ENCODE measurements at places on chromosomes 6 and 20. TPM values are rescaled to one million over a fixed set of nuclear protein-coding genes. Genes with fewer than 3 reads are reported as not detected.

SYCP2L gene
- 0.99 TPM for total RNA-seq

DNA sequence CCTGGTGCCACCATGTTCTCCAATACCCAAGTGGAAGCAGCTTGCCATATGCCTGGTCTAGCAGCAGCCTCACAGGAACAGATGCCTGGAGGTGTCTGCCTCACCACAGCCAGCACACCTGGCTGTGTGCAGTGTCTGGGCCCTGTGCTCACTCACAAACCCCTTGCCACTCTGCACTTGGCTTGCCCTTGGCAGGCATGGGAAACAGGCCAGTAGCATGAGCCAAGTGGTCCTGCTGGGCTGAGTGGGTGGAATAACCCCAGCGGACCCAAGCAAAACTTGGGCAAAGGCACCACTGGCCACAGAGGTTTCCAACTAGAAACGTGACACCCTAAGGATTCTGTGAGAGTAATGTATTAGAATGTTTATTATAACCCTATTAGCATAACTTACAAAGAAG lies 600.5 kb upstream of the GJE1 start:
- no peak overlapping the region for H3K4me3 ChIP-seq
- no peaks in the 10 kb centered on the region for H3K27me3 ChIP-seq
- no peaks in the 10 kb centered on the region for H3K4me1 ChIP-seq
- H3K36me3 ChIP-seq = no peaks in the 10 kb centered on the region
- DNase-seq = no peak

- no peak overlapping the region for H3K4me3 ChIP-seq
- no peak overlapping the region for H3K27ac ChIP-seq
- H3K36me3 ChIP-seq = no peaks in the 10 kb centered on the region
These were observed 8.7 kb downstream of the CDS2 start for GRCh38 chr20:5135363-5136012.

CFB gene
- 17.0 TPM for total RNA-seq

GRCh38 chr6:31710523-31711219 lies 4.0 kb downstream of the LY6G6F start:
- H3K4me3 ChIP-seq = no peak overlapping the region
- no peaks in the 10 kb centered on the region for H3K36me3 ChIP-seq
- H3K27ac ChIP-seq = no peak overlapping the region
- H3K27me3 ChIP-seq = no peaks in the 10 kb centered on the region
- H3K4me1 ChIP-seq = peaks cover 47% of the 10 kb centered on the region
- DNase-seq = no peak

- no peaks in the 10 kb centered on the region for H3K27me3 ChIP-seq
- no peak for DNase-seq
- H3K4me3 ChIP-seq = no peak overlapping the region
- H3K36me3 ChIP-seq = no peaks in the 10 kb centered on the region
- H3K4me1 ChIP-seq = no peaks in the 10 kb centered on the region
These were observed 40.4 kb upstream of the ARG1 start for GRCh38 chr6:131532580-131533039.

DNA sequence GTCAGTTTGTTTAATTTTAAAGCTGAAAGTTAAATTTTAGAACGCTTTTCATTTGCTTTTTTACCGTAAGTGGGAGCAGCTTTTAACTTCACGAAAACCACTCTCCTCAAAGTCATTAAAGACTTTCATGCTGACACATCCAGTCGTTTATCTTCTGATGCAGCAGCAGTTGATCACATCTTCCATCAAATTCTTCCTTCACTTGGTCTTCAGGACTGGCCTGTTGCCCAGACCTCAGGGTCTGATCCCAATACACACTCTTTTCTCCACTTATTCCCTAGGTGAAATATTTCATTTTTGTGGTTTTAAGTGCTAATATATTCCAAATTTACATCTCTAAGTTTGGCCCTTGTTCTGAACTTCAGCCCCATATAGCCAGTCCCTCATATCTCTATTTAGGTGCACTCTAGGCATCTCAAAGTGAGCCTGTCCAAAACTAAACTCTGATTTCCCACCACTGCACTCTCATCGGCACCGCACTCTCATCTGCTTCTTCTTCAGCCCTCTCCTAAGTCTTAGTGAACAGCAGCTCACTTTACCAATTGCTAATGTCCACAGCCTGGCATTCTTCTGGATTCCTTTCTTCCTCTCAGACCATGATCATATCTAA lies 20.4 kb downstream of the AFDN start:
- H3K36me3 ChIP-seq = no peaks in the 10 kb centered on the region
- H3K27me3 ChIP-seq = no peaks in the 10 kb centered on the region
- no peak for DNase-seq
- H3K27ac ChIP-seq = no peak overlapping the region

PGK2 gene
- total RNA-seq = not detected

POU5F1 gene
- 0.80 TPM for total RNA-seq

DNA sequence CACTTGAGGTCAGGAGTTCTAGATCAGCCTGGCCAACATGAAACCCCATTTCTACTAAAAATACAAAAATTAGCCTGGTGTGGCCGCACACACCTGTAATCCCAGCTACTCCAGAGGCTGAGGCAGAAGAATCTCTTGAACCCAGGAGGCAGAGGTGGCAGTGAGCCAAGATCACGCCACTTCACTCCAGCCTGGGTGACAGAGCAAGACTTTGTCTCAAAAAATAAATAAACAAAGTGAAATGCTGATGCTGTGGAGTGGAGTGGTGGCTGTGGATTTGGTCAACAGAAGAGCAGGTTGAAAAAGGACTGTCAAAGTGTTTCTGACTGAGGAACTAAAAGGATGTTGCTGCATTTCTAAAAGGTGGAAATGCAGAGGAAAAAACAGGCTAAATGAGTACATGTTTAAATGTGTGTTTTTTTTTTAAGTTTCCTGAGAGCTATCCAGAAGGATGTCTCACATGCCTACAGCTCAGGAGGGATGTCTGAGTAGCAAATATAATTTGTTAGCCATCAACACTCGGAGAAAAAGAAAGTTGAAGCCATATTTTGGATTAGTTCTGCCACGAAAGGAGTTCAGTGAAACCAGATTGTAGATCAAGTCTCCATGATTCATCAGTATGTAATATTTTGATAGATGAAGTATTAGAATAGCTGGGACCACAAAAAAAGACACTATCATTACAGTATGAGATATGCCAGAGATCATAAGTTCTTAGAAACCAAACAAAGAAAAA lies 621.1 kb upstream of the ADGRB3 start:
- no peak overlapping the region for H3K27ac ChIP-seq
- H3K27me3 ChIP-seq = no peaks in the 10 kb centered on the region
- DNase-seq = no peak

HCK gene
- 25.2 TPM for total RNA-seq

TFAP2D gene
- total RNA-seq = not detected

CAP2 gene
- total RNA-seq = 1.6 TPM

- peaks cover 40% of the 10 kb centered on the region for H3K27me3 ChIP-seq
- H3K27ac ChIP-seq = no peak overlapping the region
- H3K4me1 ChIP-seq = no peaks in the 10 kb centered on the region
- no peaks in the 10 kb centered on the region for H3K36me3 ChIP-seq
- H3K4me3 ChIP-seq = peak overlapping the region; percentile 53
These were observed 770 bp downstream of the ULBP3 start for GRCh38 chr6:150068151-150068550.

Data from thymus (tissue), 14 donors.